ENCODE measurements at places on chromosomes 12 and 14. TPM values are rescaled to one million over a fixed set of nuclear protein-coding genes. Genes with fewer than 3 reads are reported as not detected.

The KTN1 gene
- total RNA-seq = 107 TPM

The PMEL gene
- not detected for total RNA-seq

The TEX52 gene
- total RNA-seq = not detected

The LMNTD1 gene
- total RNA-seq = 0.07 TPM

The CHGA gene
- not detected for total RNA-seq

The ALDH1L2 gene
- 3.7 TPM for total RNA-seq

The GPRC5D gene
- total RNA-seq = not detected

The SPTB gene
- total RNA-seq = not detected

The PARPBP gene
- total RNA-seq = 17.1 TPM

The SDR9C7 gene
- not detected for total RNA-seq

The CLEC6A gene
- total RNA-seq = not detected

The FAM177A1 gene
- total RNA-seq = 55.4 TPM

The CEBPE gene
- not detected for total RNA-seq

The C12orf54 gene
- not detected for total RNA-seq

The CCDC184 gene
- not detected for total RNA-seq

The RDH12 gene
- not detected for total RNA-seq

The OTX2 gene
- not detected for total RNA-seq

The OASL gene
- total RNA-seq = 7.7 TPM

The RDH5 gene
- total RNA-seq = 0.67 TPM

The DNAJC22 gene
- 0.98 TPM for total RNA-seq

The RHOJ gene
- total RNA-seq = 20.3 TPM

The PPM1H gene
- total RNA-seq = 1.5 TPM

The KCNA5 gene
- not detected for total RNA-seq

The TESPA1 gene
- total RNA-seq = not detected

The NAV3 gene
- 15.5 TPM for total RNA-seq

The CSRP2 gene
- total RNA-seq = 18.6 TPM

The KRT83 gene
- total RNA-seq = not detected

The NFATC4 gene
- 9.0 TPM for total RNA-seq

The ANG gene
- 6.1 TPM for total RNA-seq

The BATF gene
- total RNA-seq = 1.3 TPM

The TMED10 gene
- 276 TPM for total RNA-seq

The GYS2 gene
- total RNA-seq = not detected

The ZC2HC1C gene
- 1.3 TPM for total RNA-seq

The CACNA1C gene
- total RNA-seq = 0.05 TPM

The CCDC175 gene
- total RNA-seq = not detected

The KLRC4 gene
- not detected for total RNA-seq

The KRT71 gene
- total RNA-seq = not detected

The AQP2 gene
- not detected for total RNA-seq

The NEDD1 gene
- 30.1 TPM for total RNA-seq

The ASCL4 gene
- total RNA-seq = not detected

The CLEC1B gene
- total RNA-seq = not detected

The GABARAPL1 gene
- 29.2 TPM for total RNA-seq

The ABCC9 gene
- 0.05 TPM for total RNA-seq

The TSHR gene
- not detected for total RNA-seq

The GDF3 gene
- total RNA-seq = 0.74 TPM

The CPSF6 gene
- total RNA-seq = 26.0 TPM

The TAS2R8 gene
- not detected for total RNA-seq

The GCH1 gene
- 12.8 TPM for total RNA-seq

The TMEM52B gene
- total RNA-seq = not detected

The SERPINA4 gene
- not detected for total RNA-seq

Data from mammary microvascular endothelial cell (primary cell).